ENCODE measurements at places on chromosomes 16 and 17.
A peak's percentile ranks its signal among the peaks of the same experiment; 100 is the strongest.

- DNase-seq = peak; percentile 66
Measured at GRCh38 chr17:39667945-39668924, at the start of gene PNMT. Gene PNMT (plus strand): TSS chr17:39668453. CDS start chr17:39668476, 23 bp downstream.

GRCh38 chr17:49454050-49454449 lies 39.4 kb upstream of the PHB1 start:
- no peak for DNase-seq

- no peak for DNase-seq
Measured at GRCh38 chr17:8465759-8466158, 30.1 kb downstream of the NDEL1 start.

- no peak for DNase-seq
Measured at GRCh38 chr16:10827691-10828341, 9.2 kb upstream of the TVP23A start.

DNA sequence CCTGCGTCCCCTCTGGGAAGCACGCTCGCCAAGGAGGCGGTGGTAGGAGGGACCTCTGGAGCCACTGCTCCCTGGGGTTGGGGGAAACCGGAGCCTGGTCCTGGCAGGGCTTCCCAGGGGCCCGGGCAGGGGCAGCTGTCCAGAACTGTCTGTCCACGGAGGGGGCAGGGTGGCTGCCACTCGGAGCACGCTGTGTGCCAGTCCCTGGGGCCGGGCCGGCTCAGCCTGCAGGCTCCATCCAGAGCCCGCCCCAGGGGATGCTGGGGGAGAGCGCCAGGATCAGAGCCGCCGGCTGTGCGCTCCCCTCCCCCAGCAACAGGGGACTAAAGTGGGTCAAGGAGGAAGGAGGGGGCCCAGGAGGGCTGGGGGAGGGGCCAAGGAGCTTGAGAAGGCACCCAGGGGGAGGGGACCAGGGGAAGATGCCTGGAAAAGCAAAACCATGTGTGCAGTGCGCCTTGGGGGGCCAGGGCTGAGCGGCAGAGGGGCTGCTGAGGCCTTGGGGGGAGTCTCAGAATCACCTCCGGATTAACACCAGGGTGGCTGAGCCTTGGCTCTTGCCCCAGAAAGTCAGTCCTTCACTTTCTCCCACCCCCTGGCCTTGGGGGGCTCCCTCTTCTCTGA lies 21.3 kb downstream of the ZNF423 start:
- no peak for DNase-seq

- DNase-seq = no peak
Measured at GRCh38 chr17:41107941-41108450, 2.8 kb downstream of the KRTAP4-9 start.

- DNase-seq = no peak
Measured at GRCh38 chr17:49690256-49690655, 12.4 kb upstream of the SPOP start.

DNA sequence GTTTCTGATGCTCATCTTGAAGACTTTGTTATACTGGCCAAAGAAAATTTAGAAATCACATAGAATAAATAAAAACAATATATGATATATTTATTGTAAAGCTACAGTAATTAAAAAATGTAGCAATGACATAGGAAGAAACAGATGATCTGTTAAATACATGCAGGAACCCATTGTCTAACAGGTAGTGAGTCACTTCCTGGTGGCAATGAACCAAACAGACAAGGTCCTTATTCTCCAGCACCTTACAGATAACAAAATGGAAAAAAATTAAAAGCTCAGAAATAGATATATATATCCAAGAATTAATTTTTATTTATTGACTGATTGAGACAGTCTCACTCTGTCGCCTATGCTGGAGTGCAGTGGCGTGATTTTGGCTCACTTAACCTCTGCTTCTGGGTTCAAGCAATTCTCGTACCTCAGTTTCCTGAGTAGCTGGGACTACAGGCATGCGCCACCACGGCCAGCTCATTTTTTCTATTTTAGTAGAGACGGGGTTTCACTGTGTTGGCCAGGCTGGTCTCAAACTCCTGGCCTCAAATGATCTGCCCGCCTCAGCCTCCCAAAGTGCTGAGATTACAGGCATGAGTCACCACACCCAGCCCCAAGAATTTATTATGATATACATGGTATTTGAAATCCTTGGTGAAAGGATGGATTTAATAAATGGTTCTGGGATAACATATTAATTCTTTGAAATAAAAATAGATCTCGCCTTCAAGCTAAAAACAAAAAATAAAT lies 7.5 kb downstream of the NETO2 start:
- DNase-seq = no peak

All from NCI-H1092 (cell line).